ENCODE measurements at places on chromosomes 5 and 9.
A peak's percentile ranks its signal among the peaks of the same experiment; 100 is the strongest.

DNA sequence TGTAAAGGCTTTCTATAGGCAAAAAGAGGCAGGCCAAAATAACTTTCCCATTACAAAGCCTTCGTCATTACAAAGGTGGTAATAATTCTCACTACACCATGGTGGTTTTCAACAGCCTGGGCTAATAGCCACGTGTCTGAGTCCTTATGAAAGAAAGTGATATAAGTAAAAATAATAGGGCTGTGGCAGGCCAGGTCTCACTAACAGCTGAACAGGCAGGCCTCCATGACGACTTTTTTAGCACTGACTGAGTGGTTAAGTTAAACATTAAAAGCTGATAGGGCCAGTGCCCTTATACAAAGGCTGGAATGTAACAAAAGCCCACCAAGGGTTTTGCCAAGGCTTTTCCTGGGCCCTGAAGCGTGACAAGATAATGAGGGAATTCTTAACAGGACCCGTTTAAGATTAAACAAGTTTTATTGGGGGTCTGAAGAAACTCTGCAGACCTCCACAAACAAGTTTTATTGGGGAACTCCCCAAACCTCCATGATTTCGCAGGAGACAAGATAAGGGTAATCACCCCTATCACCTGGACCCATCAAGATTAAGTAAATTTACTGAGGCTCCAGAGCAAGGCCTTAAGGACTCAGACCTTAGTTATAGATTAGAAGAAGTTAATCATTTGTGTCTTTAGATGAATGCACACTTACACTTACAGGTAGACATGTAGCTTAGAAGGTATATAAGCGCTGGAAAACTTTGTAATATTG is 412.9 kb downstream of the CHSY3 start:
- DNase-seq, result no peak

GRCh38 chr5:143213851-143214363 is 189.6 kb downstream of the NR3C1 start:
- DNase-seq, result no peak

GRCh38 chr5:136056336-136056735 is 27.5 kb downstream of the TGFBI start:
- DNase-seq, result no peak

DNA sequence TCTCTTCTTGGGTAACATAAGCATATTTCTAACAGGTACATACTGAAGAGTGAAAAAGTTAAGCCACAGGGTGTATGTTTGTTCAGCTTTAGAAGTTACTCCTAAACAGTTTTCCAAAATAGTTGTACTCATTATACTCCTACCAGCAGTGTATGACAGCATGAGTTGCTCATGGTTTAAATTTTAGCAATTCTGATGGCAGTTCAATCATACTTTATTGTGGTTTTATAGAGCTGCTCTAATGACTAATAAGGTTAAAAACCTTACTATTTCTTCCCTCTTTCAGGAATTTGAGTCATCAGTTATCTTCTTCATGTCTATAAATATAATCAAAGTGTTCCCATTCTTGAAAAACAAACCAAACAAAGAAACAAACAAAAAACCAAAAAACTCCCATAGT is 81.5 kb downstream of the CAAP1 start:
- DNase-seq, result no peak

DNA sequence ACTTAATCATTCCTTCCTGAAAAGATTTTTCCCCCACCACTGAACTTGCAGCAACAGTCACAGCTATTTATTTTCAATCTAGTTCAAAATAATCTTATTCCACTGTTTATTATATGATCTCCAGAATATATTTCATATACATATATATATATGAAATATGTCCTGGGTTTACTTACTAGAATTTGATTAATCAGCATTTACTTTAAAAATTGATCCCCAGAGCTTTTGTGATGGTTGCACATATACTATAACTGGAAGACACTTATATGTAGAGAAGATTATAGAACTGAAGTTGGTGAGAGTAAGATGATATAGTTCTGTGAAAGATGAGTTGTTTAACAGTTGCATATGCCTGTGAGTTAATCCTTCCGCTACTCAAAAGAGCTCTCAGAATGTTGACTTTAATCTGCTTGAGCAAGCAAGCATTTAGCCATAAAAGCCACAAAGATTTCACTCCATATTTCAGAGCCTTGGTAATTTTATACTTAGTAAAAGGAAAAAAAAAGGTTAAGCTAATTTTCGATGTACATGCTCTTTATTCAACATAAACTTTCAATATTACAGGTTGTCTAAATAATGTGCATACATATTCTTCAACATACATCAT is 399.3 kb upstream of the CDH9 start:
- DNase-seq, result no peak

- no peak for DNase-seq
These were observed 57.8 kb downstream of the ZNF462 start for GRCh38 chr9:106920701-106921283.

- no peak for DNase-seq
These were observed 1.4 kb downstream of the GLIS3 start for GRCh38 chr9:4298255-4299004.

DNA sequence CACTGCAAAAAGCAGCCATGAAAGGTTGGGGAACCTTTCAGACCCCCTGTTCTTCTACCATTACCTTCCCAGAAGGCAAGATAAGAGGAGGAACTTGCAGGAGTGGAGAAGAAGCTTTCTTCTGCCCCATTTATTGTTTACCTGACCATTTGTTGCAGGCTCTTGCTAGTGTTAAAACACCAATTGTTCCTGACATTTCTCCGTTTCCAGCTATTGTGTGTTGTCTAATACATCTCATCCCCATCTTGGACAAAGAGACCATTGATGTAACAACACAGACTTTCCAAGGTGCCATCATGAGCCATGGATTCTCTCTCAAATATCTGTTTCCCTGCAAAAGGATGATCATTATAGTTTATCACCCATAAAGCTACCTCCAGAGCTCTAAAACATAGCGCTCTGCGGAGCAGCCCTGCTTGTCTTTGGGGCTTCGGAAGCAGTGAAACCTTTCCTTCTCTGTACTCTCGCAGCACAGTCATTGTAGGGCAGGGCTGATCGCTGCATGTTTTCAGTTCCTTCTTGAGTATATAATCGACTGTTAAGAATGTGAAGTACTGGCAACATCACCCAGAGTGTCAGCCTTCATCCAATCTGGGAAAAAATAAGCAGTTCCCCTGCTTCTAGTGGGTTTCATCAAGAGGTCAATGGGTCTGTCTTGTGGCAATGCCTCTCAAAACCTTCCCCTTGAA is 680.0 kb downstream of the SEMA5A start:
- DNase-seq, result no peak

DNA sequence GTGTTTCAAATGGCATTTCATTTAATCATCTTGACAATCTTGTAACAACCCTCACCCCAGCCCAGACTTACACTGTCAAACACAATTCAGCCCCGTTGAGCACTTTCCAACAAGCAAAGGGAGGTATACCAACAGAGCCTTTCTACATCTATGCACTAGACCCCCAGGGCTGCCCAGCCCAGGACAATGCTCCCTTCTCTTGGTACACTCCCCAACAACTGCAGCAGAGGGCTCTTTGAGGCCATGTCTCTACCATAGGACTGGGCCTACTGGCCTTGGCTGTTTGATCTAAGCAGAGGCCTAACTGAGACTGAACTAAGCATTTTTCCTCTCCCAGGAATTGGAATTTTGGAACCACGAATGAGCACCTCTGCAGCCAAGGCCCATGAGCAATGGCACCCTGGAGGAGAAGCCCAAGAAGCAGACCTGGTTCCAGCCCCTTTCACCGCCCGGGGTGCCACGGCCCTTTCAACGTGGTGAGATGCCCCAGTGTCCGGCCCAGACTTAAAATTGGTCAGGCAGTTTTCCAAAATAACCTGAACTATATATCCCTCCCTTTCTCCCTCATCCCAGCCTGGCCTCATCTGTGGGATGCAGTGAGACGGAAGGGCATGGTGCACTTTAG is 43.6 kb downstream of the B4GALT1 start:
- no peak for DNase-seq

DNA sequence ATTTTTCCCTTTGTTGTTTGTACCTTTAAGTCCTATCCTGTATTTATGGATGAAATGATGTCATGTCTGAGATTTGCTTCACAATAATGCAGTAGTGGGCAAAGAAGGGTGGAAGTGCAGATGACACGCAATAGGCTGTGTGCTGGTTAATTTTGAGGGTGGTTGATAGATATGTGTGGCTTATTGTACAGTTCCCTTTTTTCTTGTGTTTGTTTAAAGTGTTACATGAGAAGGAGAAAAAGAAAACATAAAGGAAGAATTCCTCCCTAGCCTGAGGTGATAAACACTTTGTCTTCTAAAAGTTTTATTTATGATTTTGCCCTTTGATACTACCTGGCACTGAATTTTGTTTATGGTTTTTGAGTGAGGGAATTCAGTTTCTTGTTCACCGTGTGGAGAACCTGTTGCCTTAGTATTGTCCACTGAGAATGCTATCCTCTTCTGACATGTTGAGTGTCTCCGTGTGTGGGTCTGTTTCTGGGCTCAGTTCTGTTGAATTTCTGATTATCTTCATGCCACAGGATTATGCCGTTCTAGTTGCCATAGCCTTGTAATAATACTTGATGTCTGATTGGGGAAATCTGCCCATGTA is 52.3 kb upstream of the FAM120AOS start:
- DNase-seq, result peak; percentile 61

DNA sequence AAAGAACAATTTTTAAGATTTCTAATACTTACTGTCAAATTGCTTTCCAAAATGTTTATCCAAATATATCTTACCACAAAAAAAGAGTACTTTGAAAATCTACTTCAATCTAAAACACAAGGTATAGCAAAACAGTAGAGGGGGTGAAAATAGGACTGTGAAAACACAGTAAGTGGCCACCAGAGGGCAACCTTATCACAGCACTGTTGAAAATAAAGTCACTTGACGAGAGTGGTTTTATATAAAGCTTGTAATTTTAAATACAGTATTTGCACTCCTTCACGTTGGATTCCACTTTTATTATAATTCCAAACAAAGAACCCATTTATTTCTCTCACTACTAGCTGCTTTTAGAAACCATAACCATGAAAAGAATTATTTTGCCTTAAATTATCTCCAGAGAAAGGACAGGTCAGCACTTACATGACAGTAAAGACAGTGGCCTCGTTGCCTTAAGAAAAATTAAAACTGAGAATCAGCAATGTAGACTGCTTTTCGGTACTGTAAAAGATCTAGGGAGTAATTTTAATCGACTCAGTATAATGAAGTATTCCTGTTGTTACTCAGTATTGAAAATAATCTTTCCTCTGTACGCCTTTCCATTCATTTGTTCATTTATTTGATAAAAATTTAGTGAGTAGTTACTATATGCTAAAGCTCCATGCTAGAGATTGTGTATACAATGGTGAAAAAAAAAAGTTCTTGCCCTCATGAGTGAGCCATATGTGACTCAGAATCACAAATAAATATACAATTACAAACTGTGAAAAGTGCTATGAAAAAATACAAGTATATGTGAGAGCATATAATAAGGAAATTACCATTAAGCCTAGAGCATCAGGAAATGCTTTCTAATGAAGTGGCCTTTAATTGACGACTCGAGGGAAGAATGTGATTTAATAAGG is 40.0 kb upstream of the CDK5RAP2 start:
- DNase-seq, result peak; percentile 68

DNA sequence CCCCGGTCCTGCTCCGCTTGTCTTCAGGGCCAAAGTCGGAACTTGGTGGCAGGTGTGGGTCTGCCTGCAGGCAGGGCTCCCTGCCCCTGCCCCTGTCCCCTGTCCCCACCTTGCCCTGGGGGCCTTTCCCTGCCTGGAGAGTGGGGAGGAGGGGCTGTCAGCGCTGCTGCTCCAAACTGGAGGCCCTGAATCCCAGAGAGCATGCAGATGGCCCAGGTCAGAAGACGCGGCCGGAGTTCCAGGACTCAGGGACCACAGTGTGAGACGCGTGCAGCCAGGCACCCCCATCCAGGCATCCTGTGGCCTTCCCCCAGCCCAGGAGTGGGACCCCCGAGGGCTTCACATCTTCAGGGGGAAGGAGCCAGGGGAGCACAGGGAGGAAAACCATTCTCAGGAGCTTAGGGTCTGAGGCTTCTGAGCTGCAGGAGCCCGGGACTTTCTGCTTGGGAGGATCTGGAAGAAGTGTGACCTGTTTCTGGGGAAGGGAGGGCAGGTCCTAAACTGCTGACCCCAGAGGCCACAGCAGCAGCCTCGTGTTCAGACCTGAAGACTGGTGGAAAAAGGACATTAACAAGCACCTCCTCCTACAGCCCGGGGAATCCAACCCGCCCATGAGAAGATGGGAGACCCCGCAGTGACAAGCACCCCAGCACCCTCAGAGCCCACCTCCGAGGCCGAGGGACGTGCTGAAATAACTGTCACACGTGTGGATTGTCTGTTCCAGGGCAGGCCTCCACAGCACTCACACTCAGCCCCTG is 38.0 kb downstream of the RASGEF1C start:
- no peak for DNase-seq

- DNase-seq, result no peak
These were observed 284.6 kb upstream of the TLE4 start for GRCh38 chr9:79286992-79287707.

GRCh38 chr5:134934202-134934601 is 29.3 kb downstream of the PCBD2 start:
- no peak for DNase-seq

DNA sequence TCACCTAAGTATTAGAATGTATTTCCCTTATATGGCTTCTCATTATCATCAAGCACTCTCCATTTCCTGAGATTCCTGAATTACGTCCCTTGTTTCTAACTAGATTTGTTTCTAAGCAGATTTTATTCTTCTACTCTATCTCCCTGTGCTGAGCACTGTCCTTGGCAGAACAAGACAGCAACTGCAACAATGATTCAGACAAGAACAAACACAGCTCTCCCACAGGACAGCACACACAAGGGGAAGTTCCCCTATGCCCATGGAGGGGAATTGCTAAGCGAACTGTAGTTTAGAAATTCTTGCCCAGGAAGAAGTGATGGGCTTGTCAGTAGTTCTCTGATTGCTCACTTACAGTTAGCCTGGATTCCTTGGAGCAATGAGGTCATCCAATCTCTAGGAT is 759.9 kb downstream of the DTWD2 start:
- no peak for DNase-seq

GRCh38 chr9:1071730-1072129 is 21.6 kb downstream of the DMRT2 start:
- no peak for DNase-seq

GRCh38 chr9:110030632-110031031 is 177.3 kb downstream of the C9orf152 start:
- DNase-seq, result no peak

GRCh38 chr5:173764332-173765028 is 123.7 kb upstream of the CPEB4 start:
- no peak for DNase-seq

- DNase-seq, result no peak
These were observed 28.3 kb downstream of the ALG2 start for GRCh38 chr9:99193466-99193821.

DNA sequence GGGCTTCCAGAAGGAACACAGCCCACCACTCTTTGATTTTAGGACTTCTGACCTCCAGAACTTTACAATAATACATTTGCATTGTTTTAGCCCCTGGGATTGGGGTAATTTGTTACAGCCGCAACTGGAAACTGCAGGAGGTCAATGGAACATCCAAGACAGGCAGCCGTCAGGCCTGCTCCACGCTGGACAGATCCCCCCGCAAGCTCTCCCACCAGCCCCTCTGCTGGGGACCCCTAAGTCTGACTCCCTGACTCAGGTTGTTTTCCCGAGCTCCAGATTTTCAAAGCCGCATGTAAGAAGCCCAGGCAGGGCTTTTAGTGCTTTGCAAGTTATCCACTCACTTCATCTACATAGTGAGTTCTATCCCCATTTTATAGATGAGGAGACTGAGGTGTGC is 127.6 kb downstream of the PAX5 start:
- DNase-seq, result no peak
